ENCODE measurements at places on chromosomes 5 and 9.

- DNase-seq: no peak
Observed at GRCh38 chr5:104652271-104652861, 1089.8 kb upstream of the NUDT12 start.

GRCh38 chr5:169706071-169706470, 69.0 kb downstream of the DOCK2 start:
- DNase-seq: no peak

DNA sequence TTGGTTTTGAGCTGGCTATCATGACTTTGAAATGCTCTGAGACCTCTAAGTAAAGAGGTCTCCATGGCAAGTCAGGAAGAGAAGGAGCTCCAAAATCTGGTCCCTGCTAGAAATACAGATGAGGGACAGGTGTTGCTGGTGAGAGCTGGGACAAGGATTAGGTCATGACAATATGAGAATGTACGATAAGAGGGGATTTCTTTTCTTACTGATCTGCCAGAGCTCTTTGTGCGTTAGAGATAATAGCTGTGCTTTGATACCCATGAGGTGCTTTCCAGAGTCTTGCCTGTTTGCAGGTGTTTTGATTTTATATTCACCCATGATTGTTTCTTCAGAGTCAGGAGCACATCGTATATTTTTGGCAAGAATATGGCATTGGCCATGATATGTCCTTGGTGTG, 56.5 kb downstream of the ANKRD33B start:
- no peak for DNase-seq

DNA sequence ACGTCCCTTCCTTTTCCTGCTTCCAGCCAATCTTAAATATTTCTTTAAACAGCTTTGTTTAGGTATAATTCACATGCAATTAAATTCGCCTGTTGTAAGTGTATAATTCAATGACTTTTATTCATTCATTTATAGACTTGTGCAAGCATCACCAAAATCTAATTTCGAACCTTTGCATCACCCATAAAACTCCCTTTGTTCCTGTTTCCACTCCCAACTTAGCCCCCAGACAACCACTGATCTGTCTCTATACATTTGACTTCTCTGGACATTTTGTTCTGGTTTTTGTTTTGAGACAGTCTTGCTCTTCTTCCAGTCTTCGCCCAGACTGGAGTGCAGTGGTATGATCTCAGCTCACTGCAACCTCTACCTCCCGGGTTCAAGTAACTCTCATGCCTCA, 71.5 kb downstream of the NR6A1 start:
- DNase-seq: no peak

DNA sequence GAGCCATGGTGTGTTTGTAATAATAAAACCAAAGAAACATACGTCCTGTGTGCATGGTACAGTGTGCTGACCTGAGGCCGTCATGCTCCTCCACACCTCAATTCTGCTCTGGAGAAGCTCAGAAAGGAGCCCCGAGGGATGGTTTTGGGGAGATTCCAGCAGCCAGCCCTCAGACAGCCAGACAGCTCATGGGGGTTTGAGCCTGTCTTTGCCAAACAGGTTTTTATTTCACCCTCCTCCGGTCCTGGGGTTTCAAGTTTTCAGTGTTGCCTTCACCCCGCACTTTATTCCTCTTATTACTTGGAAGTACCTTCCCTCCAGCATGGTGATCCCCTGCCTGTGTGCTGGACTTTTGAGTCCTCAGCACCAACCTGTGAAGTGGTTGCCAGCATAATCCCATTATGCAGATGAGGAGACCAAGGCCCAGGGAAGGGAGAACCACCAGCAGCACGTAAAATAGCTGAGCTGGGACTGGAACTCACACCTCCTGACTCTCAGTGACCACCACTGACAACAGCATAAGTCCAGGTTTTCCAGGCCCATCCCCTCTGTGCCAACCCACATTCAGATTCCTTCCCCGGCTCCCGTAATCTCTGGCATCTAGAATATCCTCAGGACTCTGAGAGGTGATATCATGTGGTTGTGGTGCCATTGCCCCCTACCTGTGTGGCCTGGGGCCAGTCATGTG, 35.1 kb downstream of the TGFBI start:
- no peak for DNase-seq

DNA sequence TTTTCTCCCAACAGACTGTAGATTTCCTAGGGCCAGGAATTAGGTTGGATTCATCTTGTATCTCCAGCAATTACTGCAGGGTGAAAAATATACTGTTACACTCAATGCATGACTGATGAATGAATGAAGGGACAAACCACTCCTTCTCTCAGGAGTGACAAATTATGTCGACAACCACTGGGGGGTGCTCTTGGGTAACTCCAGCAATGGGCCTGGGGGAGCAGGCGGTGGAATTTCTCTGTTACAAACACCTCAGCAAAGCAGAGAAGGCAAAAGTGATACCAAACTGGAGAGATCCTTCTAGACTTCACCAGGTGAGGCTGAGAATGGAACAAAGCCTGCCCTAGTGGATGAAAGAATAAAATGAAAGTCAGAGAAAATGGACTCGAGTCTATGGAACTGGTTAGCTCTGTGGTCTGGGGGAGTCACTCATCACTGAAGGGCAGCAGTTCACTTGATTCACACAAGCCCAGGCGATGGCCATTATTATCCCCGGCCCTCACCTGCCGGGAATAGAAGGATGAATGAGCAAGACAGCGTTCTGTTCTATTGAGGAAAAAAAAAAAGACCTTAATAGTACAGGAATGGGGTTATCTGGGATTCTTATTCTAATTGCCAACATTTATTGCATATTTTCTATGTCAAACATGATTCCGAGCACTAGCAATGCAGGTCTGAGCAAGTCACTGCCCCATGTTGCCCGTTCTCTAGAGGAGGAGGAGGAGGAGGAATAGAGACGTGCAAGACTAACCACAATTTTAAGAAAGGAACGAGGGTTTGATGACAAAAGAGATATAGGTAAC, 341.1 kb downstream of the ASTN2 start:
- DNase-seq: peak; percentile 4

DNA sequence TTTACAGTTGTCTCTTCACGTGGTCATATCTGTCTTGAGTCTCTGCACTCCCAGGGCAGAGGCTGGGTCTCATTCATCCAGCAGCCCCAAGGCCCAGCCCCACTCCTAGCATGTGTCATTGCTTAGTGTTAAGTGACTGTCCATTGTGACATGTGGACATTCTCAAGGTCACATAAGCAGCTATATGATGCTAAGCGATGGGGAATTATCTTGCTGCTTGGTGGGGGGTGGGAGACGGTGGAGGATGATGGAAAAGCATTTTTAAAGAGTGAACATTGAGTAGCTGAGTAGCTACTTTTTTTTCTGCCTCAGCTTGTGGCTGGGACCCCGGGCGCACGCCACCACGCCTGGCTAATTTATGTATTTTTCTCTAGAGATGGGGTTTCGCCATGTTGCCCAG, at the start of gene C9orf153:
TSS of gene C9orf153 (minus strand) at position 101 of the 400 bp plus-strand sequence. CDS start 30,054 bp downstream, outside the sequence.
- DNase-seq: no peak

Measured in stimulated activated CD4-positive, alpha-beta T cell treated with anti-CD3 and anti-CD28 coated beads, Interleukin-15, amount 100 ng/mL, for 48 hours (primary cell).